Stimulated activated CD8-positive, alpha-beta memory T cell treated with anti-CD3 and anti-CD28 coated beads, Interleukin-7, amount 100 ng/mL, for 24 hours (primary cell): ENCODE measurements at places on chromosomes 3 and 15.

DNA sequence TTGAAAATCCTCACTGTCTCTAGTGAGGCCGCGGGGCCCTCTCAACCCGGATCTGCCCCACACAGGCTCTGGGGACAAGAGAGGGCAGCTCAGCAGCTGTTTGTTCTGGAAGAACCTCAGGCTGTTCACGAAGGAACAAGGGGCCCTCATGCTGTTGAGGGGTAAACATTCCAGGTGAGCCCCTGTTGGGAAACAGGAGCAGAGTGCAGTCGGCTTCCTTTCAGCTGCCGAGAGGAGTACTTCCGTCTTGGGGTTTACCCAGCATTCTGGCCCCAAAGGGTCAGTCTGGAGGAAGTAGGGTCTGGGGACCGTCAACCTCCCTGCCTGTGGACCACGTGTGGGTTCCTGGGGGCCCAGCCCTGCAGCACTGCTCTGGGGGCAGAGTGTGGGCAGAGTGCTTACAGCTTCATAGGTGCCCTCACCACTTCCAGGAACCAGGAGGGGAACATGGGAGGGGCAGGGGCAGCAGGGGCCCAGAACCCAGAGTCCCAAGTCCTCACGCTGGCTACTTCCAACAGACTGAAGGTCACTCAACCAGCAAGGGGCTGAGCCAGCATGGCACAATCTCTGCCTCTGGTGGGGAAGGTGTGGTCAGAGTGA is 49.2 kb upstream of the CTSH start:
- DNase-seq = no peak

DNA sequence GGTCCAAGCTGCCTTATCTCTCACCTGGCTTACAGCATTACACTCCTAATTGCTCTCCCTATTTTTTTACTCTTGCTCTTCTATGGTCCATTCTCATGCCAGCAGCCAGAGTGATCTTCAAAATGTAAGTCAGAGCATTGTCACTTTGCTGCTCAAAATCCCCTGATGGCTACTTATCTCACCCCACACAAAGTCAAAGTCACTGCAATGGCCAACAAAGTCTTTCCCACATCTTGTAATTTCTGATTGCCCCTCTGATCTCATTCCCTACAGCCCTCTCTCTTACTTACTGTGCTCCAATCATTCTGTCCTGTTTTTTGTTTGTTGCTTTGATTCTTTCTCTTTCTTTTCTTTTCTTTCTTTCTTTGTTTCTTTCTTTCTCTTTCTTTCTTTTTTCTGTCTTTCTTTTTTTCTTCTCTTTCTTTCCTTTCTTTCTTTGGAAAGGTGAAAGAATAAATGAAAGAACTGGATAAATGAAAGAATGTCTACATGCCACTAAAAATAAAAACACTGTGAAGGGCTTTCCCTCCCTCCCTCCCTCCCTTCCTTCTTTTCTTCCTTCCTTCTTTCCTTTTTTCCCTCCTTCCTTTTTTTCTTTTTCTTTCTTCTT is 34.9 kb upstream of the TIPARP start:
- no peak for DNase-seq

DNA sequence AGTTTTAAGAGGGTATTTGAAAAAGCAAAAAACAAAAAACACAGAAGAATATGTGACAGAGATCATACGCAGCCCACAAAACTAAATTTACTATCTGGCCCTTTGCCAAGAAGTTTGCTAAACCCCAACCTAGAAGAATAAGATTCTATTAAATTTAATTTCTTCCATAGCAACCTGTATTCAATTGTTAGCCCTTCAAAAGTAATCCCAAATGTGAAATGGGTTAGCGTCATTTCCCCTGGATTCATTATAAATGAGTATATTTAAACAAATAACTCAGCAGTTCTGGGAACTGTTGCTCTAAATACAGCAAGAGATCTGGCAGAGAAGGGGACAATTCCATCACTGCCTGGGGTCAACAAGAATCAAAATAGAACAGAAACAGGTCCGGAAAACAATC is 56.8 kb downstream of the CERS3 start:
- DNase-seq = no peak

DNA sequence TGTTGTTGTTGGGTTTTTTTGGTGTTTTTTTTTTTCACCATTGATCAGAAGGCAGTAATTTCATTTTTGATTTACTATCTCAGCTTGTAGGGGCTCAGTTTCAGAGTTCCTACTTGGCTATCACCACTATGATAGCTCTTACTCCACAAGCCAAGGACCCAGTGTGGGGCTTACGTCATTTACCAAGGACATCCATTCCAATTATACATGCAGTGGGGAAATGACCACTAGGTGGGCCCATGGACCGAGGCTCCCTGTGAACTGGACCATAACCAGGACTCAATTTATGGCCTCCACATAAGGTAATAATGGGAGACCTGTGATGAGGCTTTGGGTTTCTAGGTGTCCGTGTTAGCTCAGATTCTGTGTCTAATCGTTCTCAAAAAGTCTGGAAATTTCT is 67.5 kb upstream of the CACNA1D start:
- no peak for DNase-seq

GRCh38 chr3:140233702-140234101 is 298.7 kb downstream of the CLSTN2 start:
- DNase-seq = no peak
